Urinary bladder (tissue), 4 donors: ENCODE measurements at places on chromosomes 3 and 15. TPM values are rescaled to one million over a fixed set of nuclear protein-coding genes. Genes with fewer than 3 reads are reported as not detected.
A peak's percentile ranks its signal among the peaks of the same experiment; 100 is the strongest.

- DNase-seq: no peak
Observed at GRCh38 chr15:40501487-40501886, 30.7 kb downstream of the CHST14 start.

DNA sequence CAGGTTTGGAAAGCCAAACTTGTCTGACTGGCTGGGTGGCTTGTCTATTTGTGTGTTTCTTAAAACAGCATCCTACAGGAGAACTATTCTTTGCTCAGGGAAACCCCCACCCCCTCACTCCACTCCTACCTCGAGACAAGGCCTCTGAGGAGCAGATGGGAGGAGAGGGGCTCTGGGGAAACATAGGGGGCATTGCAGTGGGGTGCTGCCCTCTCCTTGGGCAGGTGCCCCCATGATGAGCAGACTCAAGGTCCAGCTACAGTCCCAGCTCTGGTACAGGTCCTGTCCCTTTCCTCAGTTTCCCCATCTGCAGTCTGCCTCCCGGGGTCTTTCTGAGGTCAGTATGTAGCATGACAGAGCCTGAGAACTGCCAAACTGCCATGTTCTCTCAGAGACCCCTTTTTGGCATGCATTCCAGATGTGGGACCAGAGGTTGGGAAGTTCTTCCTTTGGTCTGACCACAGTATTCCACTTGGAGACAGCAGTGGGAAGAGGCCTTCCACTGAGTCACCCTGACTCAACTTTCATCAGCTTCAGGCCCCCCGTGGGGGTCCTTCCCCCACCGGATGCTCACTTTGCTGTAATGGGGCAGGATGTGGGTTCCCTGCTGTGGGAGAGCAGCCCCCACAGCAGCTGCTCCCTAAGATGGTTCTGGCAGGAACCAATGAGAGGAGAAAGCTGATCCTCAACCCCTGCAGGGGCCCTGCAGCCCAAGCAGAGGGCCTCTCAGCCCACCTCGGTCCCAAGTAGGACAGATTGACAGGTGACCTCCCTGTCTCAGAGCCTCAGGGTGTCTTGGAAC lies 32.3 kb upstream of the CYP11A1 start:
- DNase-seq: no peak

The GABPB1 gene
- 47.2 TPM for total RNA-seq

- no peak for DNase-seq
Observed at GRCh38 chr3:97885931-97886824, 64.4 kb downstream of the CRYBG3 start.

GRCh38 chr3:41502481-41502880 lies 303.2 kb downstream of the CTNNB1 start:
- no peak for DNase-seq

DNA sequence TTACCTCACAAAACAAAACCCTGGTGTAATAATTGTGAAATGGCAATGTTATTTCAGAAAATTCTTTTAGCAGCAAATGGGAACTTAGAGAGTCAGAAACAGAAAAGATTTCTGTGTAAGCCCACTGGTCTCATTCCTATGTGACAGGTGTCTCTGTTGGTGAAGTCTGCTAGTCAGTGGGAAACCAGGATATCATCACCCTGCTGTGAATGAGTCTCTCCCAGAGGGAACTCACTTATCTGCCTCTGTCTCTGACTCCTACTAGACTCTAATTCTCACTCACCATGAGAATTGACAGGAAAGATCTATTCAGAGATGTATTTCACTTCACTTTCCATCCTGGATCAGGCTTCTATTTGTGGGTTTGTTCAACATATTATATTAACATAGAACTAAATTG lies 266.0 kb downstream of the EPHA3 start:
- DNase-seq: no peak

The MB21D2 gene
- total RNA-seq: 22.6 TPM

DNA sequence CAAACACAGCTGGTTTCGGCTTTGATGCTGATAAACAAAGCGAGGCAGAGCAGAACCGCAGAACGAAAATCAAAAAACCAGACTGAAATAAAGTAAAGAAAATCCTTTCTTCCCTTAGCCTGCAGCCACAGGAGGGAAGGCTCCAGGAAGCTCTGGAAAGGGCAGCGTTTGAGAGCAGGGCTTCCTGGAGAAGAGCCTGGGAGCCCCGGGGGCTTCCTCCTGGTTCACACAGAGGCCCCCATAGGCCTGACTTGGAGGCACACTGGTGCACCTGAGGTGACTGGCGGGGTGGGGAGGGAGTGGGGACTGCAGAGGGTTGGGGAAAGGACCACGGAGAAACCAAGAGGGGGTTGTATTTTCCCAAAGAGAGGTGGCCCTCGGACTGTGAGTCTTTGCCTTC lies 98.8 kb upstream of the WNT5A start:
- no peak for DNase-seq

The WNT5A gene
- 23.2 TPM for total RNA-seq

The GOLGA6L7 gene
- total RNA-seq: not detected

DNA sequence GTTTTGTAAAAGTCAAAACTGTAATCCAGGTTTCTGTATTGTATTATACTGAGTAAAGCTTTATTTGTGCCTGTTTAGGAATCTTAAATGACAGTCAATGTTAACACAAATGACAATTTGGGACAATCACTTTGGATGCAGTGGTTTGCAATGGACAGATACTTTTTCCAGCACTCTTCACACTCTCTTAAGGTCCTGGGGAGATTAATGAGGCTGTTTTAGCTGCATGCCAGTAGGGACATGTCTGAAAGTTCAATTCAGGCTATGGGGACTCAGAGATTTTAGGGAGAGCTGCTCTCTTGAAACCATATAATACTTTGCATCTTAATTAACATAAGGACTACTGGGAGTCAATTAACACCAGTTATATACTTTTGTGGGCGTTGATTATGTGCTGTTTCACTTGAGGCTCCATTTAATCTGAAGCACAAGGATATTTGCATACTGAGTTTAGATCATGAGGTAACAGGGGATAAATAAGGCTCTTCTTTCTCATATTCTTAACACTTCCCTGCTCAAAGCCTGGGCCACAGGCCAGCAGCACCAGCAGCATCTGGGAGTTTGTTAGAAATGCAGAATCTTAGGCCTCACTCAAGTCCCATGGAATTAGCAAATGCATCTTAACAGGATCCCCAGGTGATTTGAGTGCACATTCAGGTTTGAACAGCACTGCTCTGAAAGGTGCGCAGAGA lies 972.8 kb downstream of the PLOD2 start:
- DNase-seq: no peak

The MST1R gene
- 1.7 TPM for total RNA-seq

DNA sequence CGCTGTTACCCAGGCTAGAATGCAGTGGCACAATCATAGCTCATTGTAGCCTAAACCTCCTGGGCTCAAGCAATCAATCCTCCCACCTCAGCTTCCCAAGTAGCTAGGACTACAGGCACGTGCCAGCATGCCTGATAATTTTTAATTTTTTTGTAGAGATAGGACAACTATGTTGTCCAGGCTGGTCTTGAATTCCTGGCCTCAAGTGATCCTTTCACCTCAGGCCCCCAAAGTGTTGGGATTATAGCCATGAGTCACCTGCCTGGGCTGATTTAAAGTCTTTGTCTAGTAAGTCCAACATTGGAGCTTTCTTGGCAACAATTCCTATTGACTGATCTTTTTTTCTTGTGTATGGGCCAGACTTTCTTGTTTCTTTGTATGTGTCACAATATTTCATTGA lies 28.1 kb downstream of the SPINK8 start:
- no peak for DNase-seq

The ECT2 gene
- 39.0 TPM for total RNA-seq

- no peak for DNase-seq
Observed at GRCh38 chr3:22666736-22667135, 536.4 kb upstream of the UBE2E2 start.

The FGF12 gene
- 4.5 TPM for total RNA-seq

The C3orf20 gene
- 0.26 TPM for total RNA-seq

The TRIM42 gene
- not detected for total RNA-seq

- no peak for DNase-seq
Observed at GRCh38 chr3:52434491-52435115, 10.3 kb downstream of the SEMA3G start.

GRCh38 chr3:114446600-114446999 lies 152.8 kb downstream of the TIGIT start:
- no peak for DNase-seq

The CACNA1D gene
- 23.5 TPM for total RNA-seq

- DNase-seq: peak; percentile 42
Observed at GRCh38 chr3:177781686-177782161, 584.4 kb upstream of the TBL1XR1 start.

DNA sequence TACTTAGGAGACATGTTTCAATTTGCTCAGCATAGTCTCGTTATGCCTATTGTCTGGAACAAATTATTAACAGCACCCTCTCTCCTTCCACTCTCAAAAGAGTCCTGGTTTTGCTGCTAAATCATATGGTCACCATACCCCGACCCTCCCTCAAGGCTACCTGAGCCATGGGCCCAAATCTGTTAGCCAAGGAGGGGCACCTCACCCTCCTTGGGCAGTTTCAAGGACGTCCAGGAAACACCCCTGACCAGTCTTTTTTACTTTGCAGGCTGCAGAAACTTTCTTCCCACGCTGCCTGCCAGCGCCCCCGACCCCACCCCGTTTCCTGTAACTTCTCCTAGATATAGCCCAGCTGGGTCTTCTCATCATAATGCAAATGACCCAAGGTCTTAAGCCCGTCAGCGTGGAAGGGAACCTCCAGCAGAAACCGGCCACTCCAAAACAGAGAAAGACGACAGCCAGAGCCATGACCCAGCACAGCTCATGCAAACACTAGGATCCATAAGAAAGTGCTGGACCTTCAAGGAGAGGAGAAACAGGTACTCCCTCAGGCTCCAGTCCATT lies 62.3 kb downstream of the ADCY5 start:
- peak; percentile 57 for DNase-seq

The SRGAP3 gene
- 21.4 TPM for total RNA-seq

GRCh38 chr3:57003676-57004075 lies 56.8 kb upstream of the SPATA12 start:
- DNase-seq: no peak

DNA sequence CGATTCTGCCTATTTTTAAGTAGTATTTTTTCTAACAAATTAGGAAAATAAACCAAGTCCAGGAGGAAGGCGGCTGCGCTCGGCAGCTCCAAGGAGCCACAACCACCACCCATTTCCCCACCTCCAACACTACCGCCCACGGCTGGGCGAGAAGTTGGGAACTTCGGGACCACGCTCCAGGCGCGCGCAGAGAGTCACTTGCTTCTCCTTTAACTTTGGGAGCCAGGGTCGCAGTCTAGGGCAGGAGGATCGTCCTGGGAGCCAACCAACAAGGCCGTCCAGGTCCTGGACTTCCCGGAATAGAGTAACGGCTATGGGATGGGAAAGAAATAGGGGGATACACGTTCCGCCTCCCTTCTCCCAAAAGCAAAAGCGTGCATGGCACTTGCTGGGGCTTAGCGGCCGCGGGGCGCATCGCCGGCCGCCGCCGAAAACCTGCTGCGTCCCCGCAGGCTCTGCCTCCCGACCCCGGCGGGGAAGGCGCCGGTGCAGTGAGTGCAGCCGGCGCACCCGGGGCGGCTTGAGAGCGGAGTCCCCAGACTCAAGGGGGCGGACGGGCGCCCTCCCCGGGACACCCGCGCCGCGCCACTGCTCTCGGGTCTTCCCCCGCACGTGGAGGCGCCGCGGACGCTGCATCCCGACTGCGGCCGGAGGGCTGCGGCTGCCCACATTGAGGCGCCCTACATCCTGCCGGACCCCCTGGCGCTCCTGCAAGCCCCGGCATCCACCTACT lies 699 bp downstream of the MEGF11 start:
- no peak for DNase-seq

GRCh38 chr3:170584585-170585007 lies 1.3 kb downstream of the SLC7A14 start:
- peak; percentile 53 for DNase-seq

The ABI3BP gene
- 103 TPM for total RNA-seq
